ENCODE measurements at places on chromosomes 16 and 17.

GRCh38 chr16:49936791-49937190 is 80.9 kb upstream of the ZNF423 start:
- no peak for ATAC-seq

- ATAC-seq: no peak
Measured at GRCh38 chr16:70416748-70417616, 21.9 kb downstream of the ST3GAL2 start.

DNA sequence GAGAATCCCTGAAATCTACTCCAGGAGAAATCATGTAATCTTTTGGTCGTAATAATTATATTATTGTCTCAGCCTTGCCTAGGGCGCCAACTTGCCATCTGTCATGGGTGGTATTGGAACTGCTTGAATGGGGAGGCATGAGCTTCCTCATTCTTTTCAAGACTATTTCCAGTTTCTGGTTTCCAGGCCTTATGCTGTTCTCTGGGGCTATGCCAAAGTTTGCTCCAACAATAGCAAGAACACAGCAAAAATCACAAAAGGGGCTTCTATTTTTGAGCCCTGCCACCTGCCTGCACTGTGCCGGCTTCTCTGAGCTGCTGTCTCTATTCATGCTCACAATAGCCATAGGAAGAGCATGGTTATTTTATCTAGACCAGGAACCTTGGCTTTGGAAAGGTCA is 111.7 kb downstream of the SPECC1 start:
- no peak for ATAC-seq

DNA sequence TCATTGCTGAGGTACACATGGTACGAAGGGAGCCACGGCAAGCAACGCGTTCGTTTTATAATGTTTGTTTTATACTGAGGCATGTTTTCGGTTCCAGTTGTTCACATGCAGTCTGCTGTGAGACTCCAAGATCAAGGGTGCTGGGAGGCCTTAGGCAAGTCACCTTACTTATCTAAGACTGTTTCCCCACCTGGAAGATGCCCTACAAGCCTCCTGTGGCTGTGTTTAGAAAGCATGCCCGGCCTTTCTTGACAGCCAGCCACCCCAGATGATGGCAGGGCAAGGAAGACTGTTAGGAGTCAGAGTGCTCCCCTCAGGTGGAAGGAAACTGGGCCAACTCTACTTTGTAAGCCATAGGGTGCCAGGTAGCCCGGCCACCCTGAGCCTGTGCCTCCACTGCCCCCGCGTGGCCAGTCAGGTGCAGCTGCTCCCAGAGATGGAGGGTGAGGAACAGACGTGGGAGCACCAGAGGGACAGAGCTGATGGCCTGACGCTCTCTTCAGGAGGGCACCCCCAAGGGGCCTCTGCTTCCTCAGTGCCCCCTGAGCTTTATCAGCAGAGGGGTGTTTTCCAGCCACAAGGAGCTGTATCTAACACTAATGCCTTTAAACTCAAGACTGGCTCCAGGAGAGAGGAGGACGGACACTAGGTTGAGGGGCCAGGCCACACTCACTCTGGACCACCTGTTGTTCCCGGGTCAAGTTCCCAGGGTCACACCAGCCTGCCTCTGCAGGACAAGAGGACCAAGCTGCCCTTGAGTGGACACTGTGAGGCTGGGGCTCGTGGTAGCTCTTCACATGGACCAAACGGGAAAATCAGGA is 5.4 kb downstream of the NAT9 start:
- ATAC-seq: peak; percentile 87

All from activated CD4-positive, CD25-positive, alpha-beta regulatory T cell treated with anti-CD3 and anti-CD28 coated beads, Interleukin-2, amount 50 U/mL, for 24 hours (primary cell).